ENCODE measurements at places on chromosomes 4 and X. TPM values are rescaled to one million over a fixed set of nuclear protein-coding genes. Genes with fewer than 3 reads are reported as not detected.
A peak's percentile ranks its signal among the peaks of the same experiment; 100 is the strongest.

- DNase-seq, result no peak
Observed at GRCh38 chrX:13469963-13470684, 99.3 kb upstream of the EGFL6 start.

- no peak for DNase-seq
Observed at GRCh38 chr4:10100734-10101216, 15.8 kb downstream of the WDR1 start.

DNA sequence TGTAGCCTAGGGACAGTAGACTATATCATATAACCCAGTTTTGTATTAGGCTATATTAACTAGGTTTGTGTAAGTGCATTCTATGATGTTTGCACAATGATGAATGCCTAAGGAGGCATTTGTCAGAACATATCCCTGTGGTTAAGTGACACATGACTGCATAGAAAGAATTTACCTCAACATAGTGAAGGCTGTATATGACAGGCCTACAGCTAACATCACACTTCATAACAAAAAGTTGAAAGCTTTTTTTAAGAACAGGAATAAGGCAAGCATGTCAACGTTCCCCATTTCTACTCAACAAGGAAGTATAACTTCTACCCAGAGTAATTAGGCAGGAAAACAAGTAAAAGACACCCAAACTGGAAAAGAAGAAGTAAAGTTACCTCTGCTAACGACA is 165.9 kb upstream of the NDST4 start:
- DNase-seq, result no peak

The STARD8 gene
- 2.5 TPM for total RNA-seq

GRCh38 chr4:2587213-2587823 is 50.9 kb downstream of the FAM193A start:
- no peak for DNase-seq

- no peak for DNase-seq
Observed at GRCh38 chr4:182745237-182745636, 171.9 kb downstream of the DCTD start.

DNA sequence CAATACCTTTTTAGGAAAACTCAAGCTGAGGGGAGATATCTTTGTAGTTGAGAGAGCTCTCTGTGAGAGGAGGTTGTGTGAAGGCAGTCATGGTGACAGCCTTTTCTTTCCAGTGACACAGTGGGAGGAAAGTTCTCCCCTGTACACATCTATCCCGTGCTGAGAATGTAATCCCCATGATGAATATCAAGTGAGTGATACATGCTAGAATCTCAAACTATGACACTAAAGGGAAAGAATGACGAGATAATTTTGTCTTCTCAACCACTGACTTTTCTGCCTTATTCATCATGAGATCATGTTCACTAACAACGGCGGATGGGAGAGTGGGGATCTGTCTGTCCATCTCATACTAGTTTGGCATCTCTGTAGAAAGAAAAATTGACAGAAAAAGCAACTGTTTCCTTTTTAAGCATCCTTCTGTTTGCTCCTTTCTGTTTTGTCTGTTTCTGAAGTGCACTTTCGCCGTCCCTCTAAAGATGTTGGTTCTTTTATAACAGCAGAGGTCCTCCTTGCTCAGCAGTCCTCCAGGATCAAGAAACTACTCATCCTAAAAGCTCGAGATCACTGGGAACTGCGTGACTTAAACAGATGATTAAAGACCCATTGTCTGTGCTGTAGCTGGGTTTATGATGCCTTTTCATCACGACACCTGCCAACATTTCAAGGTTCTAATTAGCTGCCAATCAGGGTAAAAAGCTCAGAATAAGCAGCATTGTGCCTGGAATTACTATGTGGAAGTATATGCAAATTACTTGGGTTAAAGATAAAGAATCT is 137.6 kb downstream of the DCK start:
- no peak for DNase-seq

DNA sequence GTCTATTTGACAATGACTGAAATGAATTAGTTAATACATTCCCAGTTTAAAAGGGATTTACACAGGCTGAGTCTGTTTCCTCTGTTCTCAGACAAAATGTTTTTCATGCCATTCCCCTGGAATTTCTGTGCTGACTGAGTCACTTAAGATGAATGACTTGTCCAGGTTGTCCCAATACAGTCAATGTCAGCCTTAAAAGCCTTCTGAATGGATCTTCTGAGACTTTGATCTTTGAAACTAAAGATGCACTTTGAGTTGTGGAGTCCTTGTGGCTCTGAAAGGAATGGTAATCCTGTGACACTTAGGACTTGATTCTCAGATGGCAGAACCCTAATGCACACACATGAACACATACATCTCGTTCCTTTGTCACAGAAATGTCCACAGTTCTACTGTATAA is 622.2 kb upstream of the GRID2 start:
- no peak for DNase-seq

GRCh38 chrX:153460826-153461225 is 9.6 kb downstream of the HAUS7 start:
- no peak for DNase-seq

DNA sequence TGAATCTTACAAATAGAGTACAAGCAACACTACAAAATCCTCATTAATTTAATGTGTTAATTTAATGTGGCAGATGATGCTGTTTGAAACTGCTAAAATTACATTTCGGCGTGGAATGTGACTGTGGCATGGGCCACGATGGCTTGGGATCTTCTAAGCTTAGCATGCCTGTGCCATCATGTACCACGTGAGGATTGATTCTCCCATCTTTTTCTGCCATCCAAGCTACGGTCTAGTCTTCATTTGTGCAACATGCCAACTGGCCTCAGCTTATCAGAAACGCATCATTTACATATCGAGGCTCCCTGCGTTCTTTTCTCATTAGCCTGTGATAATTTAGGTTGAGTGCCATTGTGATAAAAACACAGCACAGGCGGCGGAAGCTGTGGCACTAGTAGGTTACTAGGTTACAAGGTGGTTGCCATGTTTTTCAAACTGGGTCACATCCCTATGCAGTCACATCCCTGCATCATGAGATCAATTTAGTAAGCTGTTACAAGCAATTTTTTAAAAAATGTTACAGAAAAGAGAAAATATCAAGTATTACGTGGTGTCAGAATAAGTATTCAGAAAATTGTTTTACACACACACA is 189.9 kb upstream of the RBPJ start:
- DNase-seq, result no peak

DNA sequence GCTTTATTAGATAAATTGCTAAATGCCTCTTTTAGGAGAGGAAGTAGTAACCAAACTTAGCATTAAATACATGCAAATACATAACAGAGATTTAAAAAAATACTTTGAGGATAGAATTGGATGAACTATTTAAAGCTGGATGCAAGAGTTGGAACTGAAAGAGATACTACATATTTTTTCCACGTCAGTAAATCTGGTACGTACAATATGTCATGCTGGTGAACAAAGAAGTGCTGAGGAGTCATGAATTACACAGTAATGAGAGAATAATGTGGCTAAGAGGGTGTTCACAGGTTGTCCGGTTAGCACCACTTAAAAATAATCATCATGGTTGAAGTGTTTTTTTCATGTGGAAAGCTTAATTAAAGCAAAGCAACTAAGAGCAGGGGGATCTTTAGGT is 184.1 kb upstream of the FRMPD4 start:
- no peak for DNase-seq

- no peak for DNase-seq
Observed at GRCh38 chrX:27706526-27706925, 101.3 kb upstream of the MAGEB10 start.

DNA sequence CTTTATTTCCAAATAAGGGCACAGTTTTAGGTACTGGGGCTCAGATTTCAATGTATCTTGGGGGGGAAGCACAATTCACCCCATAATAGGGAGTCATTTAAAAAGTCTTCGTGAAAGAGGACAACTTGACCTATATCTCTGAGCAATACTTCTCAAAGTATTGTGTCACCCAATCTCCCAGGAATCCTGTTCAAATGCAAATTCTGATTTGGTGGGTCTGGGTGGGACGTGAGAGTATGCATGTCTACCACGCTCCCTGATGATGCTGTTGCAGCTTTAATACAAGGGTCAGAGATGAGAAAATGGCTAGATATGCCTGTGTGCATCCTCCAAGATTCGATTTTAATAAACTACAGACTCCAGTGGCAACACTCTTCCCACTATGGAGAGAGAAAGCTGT is 514.8 kb downstream of the BCOR start:
- no peak for DNase-seq

The XPNPEP2 gene
- total RNA-seq, result 0.19 TPM

DNA sequence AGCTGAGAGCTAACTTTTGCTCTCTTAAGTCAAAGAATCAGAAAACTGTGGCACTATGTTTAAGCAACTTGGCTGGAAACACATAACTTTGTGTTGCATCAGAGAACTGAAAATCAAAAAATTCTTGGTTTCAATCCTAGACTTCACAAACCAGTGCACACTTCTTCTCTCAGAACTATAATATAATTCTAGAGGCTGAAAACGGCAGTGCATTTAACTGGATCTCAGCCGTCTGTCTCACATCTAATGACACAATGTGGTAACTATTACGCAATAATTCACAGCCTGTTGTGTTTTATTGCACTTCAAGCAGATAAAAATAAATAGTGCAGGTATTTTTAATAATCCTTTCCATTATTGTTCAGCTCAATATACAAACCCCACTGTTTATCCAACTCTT is 260.6 kb upstream of the DIAPH2 start:
- no peak for DNase-seq

The CTAG1B gene
- total RNA-seq, result not detected

GRCh38 chr4:87806520-87806919 is 7.2 kb downstream of the IBSP start:
- DNase-seq, result no peak

The CRMP1 gene
- total RNA-seq, result 1.9 TPM

- DNase-seq, result no peak
Observed at GRCh38 chr4:98098764-98099163, 44.5 kb downstream of the STPG2 start.

The SATL1 gene
- not detected for total RNA-seq

DNA sequence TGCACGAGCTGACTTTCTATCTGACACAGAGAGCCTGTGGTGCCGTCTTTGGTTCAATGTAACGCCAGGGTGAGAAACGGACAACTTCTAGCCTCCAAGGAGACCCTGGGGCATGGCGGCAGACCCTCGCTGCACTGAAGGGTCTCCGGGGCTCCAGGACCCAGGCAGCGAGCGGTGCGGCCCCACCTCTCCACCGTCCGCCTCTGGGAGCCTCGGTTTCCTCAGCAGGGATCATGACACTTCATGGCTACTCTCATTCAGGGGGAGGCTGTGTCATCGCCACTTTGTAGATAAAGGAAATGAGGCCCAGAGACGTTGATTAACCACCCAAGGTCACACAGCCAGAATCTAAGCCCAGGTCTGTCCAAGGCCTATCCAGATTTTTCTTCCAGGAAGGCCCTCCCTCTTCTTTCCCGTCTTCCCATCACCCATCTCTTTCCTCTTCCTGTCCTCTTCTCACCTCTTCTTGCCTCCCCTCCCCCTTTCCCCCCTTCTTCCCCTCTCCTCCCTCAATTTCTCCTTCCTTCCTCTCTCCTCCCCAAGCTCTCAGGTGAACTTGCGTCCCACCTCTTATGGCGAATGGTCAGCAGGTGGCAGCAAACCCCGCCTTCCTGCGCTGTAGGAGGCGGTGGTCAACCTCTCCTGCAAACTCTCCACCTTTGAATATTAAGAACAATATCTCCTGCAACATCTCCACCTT is 69.3 kb upstream of the HMX1 start:
- DNase-seq, result no peak

- DNase-seq, result no peak
Observed at GRCh38 chr4:39528061-39528465, 824 bp upstream of the UGDH start.

- DNase-seq, result no peak
Observed at GRCh38 chr4:67929426-67929825, 33.9 kb downstream of the TMPRSS11A start.

GRCh38 chr4:19729886-19730651 is 521.6 kb upstream of the SLIT2 start:
- DNase-seq, result no peak

The ZNF157 gene
- total RNA-seq, result 0.28 TPM

- DNase-seq, result no peak
Observed at GRCh38 chr4:1872870-1873269, 1.7 kb downstream of the NSD2 start.

GRCh38 chr4:109735566-109736365 is 5.9 kb upstream of the PLA2G12A start:
- peak; percentile 53 for DNase-seq

GRCh38 chrX:148806145-148806870 is 305.9 kb downstream of the AFF2 start:
- DNase-seq, result no peak

The TEX11 gene
- total RNA-seq, result 3.2 TPM

DNA sequence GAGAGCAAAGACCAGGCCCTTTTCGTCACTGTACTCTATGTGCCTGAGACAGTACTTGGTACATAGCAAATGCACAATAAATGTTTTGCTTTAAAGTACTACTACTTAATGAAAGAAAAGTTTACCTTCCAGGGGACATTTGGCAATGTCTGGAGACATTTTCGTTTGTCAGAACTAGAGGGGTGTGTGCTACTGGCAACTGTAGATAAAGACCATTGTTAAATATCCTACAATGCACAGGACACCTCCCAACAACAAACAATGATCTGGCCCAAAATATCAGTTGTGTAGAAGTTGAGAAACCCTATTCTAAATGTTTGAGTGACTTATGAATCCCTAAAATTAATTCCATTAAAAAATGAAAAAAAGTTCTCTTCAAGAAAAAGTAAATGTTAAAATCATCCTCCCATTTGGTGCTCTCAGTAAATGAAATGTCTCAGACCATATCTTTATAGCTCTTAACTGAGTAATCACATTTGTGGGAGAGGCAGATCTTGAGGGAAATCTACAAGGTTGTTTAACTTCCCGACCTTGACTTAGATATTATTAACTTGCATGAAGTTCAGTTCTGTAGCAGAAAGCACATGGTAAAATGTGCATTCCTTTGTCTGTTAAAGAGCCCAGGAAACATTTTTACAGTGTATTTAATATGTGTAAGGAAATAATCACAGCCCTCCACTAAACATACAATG is 18.5 kb downstream of the EGFL6 start:
- DNase-seq, result no peak

GRCh38 chr4:182840108-182840507 is 77.1 kb downstream of the DCTD start:
- DNase-seq, result no peak

DNA sequence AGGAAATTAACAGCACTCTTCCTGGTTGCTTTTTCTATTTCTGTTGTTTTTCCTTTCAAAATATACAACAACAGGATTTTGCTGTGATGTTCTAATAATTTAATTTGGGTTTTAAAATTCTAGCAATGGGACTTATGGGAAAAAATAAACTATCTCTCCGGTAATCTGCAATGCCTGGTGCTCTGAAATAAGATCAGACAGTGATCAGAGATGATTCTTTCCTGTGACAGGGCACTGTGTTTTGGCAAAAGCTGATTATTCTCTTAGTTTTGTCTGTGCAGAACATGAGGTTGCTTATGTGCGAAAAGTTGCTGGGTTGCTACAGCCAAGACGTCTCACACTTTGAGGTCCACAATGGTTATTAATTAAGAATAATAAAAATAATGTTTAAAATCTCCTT is 291.7 kb downstream of the FBXO8 start:
- no peak for DNase-seq

- DNase-seq, result no peak
Observed at GRCh38 chr4:70533211-70533610, 14.8 kb downstream of the AMTN start.

Measured in pancreas (tissue), 10 donors.